ENCODE measurements at places on chromosomes 2 and 18. TPM values are rescaled to one million over a fixed set of nuclear protein-coding genes. Genes with fewer than 3 reads are reported as not detected.

The REEP1 gene
- not detected for total RNA-seq

The PLEK gene
- total RNA-seq: 31.8 TPM

The CAPN13 gene
- total RNA-seq: not detected

The CIB4 gene
- not detected for total RNA-seq

The SLC4A5 gene
- 0.42 TPM for total RNA-seq

The ABCG8 gene
- not detected for total RNA-seq

The IL1RL2 gene
- not detected for total RNA-seq

The REG3G gene
- not detected for total RNA-seq

The RTP5 gene
- total RNA-seq: not detected

The HNMT gene
- not detected for total RNA-seq

The DTNA gene
- total RNA-seq: not detected

The TMEM237 gene
- total RNA-seq: 21.6 TPM

The MITD1 gene
- 63.1 TPM for total RNA-seq

The NETO1 gene
- not detected for total RNA-seq

The CCDC74B gene
- total RNA-seq: 0.23 TPM

The UGT1A1 gene
- total RNA-seq: not detected

The CACNB4 gene
- total RNA-seq: 0.14 TPM

The MZT2A gene
- total RNA-seq: 262 TPM

The VWA3B gene
- not detected for total RNA-seq

The ANO7 gene
- 1.1 TPM for total RNA-seq

The TUBA4B gene
- total RNA-seq: not detected

The MPHOSPH10 gene
- 24.2 TPM for total RNA-seq

The DSC1 gene
- total RNA-seq: not detected

The RESP18 gene
- total RNA-seq: not detected

The ALK gene
- total RNA-seq: not detected

The GREB1 gene
- 0.91 TPM for total RNA-seq

The CD8B2 gene
- 7.0 TPM for total RNA-seq

The HK2 gene
- total RNA-seq: 32.2 TPM

The NRP2 gene
- 5.7 TPM for total RNA-seq

The CD226 gene
- total RNA-seq: 83.3 TPM

The TMEM37 gene
- total RNA-seq: not detected

The SULT1C2 gene
- not detected for total RNA-seq

The CCDC74A gene
- total RNA-seq: 4.6 TPM

The TCF7L1 gene
- not detected for total RNA-seq

The PTPN4 gene
- 76.4 TPM for total RNA-seq

The GPD2 gene
- total RNA-seq: 23.6 TPM

The CAPN14 gene
- total RNA-seq: 0.26 TPM

The LRRFIP1 gene
- 197 TPM for total RNA-seq

The POTEC gene
- not detected for total RNA-seq

The TUBB8B gene
- total RNA-seq: not detected

The EGR4 gene
- total RNA-seq: 0.09 TPM

The MC2R gene
- not detected for total RNA-seq

The SCYGR4 gene
- total RNA-seq: not detected

The L3MBTL4 gene
- total RNA-seq: not detected

The CHST9 gene
- total RNA-seq: not detected

The CMPK2 gene
- 164 TPM for total RNA-seq

The KCNG2 gene
- not detected for total RNA-seq

The RBM44 gene
- 0.42 TPM for total RNA-seq

The KLHL41 gene
- 0.12 TPM for total RNA-seq

Measured in activated CD8-positive, alpha-beta memory T cell treated with anti-CD3 and anti-CD28 coated beads, Interleukin-2, amount 10 ng/mL, durations not matched to agents 7 days and 5 days (primary cell).